Cortex of kidney (tissue), 1 donor: ENCODE measurements at places on chromosomes 2 and 18.

GRCh38 chr2:8168022-8168717 lies 513.7 kb upstream of the ID2 start:
- DNase-seq: no peak

GRCh38 chr2:95061601-95062183 lies 36.2 kb downstream of the MAL start:
- DNase-seq: no peak

DNA sequence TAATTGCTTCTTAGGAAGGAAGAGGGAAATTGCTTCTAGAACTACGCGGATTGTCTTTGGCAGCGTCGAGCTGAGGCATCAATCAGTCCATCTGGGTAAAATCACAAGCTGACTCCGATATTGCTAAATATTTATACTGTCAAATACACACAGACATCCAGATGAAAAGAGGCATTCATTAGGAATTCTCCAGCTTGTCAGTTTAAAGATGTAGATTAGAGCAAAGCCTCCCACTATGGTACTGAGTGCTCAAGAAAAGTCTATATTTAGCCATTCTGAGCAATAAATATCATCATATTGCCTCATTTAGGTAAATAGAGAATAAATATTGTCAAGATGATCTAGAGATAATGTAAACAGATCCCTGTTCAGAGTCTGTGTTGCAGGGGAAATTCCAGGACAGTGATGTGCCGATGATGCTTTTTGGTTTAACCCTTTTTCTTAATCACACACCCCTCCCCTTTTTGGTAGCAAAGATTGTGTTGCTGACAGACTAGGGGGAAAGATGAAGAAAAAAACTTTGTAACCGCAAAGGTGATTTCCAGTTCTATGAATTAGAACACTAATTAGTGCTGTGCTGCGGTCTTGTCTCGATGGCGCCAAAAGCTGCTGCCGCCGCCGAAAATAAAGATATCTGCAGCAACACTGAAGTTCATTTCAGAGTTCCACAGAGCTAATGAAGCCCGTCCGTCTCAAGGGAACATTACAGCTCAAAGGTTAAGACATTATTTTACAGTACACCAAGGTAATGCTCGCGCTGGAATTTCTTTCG lies 171.8 kb downstream of the PTGR3 start:
- DNase-seq: no peak

DNA sequence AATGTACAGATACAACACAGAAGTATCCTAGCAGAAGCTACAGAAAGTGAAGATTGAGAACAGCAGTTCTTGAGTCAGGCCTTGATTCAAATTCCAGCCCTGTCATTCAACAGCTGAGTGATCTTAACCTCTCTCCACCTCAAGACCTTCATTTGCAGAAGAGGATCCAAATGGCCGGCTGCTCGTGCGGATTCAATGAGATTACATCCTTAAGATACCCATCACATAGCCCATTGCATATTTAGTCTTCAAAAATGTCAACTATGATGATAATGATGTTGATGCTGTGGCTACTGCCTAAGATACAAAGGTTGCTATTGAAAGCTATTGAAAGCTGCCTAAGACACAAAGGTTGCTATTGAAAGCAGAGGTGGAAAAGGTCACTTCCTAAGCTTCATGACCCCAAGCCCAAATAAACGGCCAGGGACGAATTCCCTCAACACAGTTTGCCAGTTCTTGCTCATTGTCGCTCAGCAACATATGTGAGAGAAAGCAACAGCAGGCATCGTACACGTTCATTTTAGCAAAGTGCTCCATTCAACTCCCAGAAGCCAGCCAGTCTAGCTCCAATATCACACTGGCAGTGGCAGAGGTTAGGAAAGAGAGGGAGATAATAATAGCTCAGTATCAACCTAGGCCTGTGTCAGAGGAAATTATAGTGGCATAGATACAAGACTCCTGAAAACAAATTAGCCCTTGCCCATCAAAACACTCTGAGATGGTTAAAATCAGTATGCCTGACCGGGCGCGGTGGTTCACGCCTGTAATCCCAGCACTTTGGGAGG lies 36.1 kb downstream of the MRPL35 start:
- no peak for DNase-seq
